Anterior cingulate cortex (tissue), 58 donors: ENCODE measurements at places on chromosomes 1 and 21.

DNA sequence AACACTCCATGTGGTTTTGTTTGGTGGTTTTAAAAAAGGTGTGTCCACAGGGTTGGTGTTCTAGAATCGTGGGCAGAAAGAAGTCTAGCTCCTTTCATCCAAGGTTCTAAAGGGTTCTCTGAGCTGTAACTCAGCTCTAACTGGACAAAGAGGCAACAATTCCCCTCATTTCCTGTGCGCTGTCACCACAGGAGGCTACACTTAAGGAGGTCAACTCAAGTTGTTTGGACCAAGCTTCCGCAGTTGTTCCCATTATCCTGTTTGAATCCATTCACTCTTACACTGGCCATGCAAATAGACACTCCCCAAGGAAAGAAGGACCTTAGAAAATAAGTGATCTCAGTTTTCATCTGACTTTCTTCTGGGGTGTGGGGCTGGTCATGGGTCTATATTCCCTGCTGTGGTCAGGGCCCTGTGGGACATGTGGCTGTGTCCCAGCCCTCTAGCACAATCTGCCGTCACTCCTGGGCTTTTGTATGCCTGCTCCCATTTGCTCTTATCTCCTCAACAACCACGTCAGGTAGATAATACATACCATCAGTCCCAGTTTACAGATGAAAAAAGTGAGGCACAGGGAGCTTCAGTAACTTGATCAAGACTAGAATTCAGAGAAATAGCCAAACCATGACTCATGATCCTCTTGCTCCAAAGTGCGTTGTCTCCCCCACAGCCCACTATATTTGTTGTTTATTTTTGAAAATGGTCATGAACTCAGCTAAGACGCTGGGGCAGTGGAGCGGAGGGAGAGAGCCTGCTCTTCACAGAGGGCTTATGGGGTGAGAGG lies 103.6 kb downstream of the RHOU start:
- DNase-seq: no peak

GRCh38 chr1:67840449-67840848 lies 7.2 kb upstream of the GNG12 start:
- DNase-seq: no peak

GRCh38 chr1:111454859-111455641 lies 5.8 kb downstream of the ATP5PB start:
- no peak for DNase-seq

- DNase-seq: no peak
Observed at GRCh38 chr1:40974945-40975344, 4.6 kb upstream of the CTPS1 start.
